ENCODE measurements at places on chromosomes 13 and 19. TPM values are rescaled to one million over a fixed set of nuclear protein-coding genes. Genes with fewer than 3 reads are reported as not detected.

The CEACAM8 gene
- polyA plus RNA-seq: not detected

- DNase-seq: peak; percentile 21
Measured at GRCh38 chr13:25886438-25887214, 165.2 kb downstream of the SHISA2 start.

The ZNF345 gene
- polyA plus RNA-seq: 1.5 TPM

GRCh38 chr19:5676772-5677105 lies 3.6 kb downstream of the MICOS13 start:
- no peak for DNase-seq

GRCh38 chr13:26562512-26562890 lies 5.0 kb downstream of the WASF3 start:
- DNase-seq: no peak

- DNase-seq: no peak
Measured at GRCh38 chr13:99977334-99977911, 4.2 kb upstream of the ZIC2 start.

- no peak for DNase-seq
Measured at GRCh38 chr13:97026531-97027161, 32.4 kb upstream of the OXGR1 start.

- no peak for DNase-seq
Measured at GRCh38 chr19:1000095-1000494, at the start of gene GRIN3B. Gene GRIN3B (plus strand): TSS chr19:1000419. CDS start chr19:1000438, 19 bp downstream.

The BEST2 gene
- not detected for polyA plus RNA-seq

- no peak for DNase-seq
Measured at GRCh38 chr19:14459703-14460102, 15.5 kb downstream of the PTGER1 start.

DNA sequence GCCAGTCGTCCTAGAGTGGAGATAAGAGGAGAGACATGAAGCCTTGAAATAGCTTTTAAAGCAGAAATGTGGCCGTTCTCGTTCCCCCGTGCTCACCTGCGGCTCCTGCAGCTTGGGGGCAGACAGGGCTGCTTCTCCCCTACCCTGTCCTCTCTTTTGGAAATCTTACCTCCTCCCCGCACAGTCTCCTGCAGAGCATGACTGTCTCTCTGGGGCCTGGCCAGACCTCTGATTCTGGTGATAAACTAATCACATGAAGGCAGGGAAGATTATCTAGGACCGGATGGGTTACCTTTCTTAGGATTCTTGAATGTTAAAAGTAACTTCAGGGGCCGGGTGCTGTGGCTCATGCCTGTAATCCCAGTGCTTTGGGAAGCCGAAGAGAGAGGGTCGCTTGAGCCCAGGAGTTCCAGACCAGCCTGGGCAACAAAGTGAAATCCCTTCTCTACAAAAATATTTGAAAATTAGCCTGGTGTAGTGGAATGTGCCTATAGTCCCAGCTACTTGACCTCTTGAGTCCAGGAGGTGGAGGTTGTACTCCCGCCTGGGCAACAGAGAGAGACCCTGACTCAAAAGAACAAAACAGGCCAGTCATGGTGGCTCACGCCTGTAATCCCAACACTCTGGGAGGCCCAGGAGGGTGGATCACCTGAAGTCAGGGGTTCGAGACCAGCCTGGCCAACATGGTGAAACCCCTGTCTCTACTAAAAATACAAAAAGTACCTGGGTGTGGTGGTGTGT lies 8.1 kb downstream of the CEBPA start:
- DNase-seq: no peak

The GPR4 gene
- polyA plus RNA-seq: not detected

GRCh38 chr19:7987114-7987768 lies 18.2 kb downstream of the ELAVL1 start:
- DNase-seq: no peak

GRCh38 chr19:38869160-38869835 lies 8.8 kb downstream of the RINL start:
- no peak for DNase-seq

The ZNF837 gene
- 0.39 TPM for polyA plus RNA-seq

The SOHLH2 gene
- polyA plus RNA-seq: not detected

- no peak for DNase-seq
Measured at GRCh38 chr13:109844396-109844795, 58.0 kb upstream of the IRS2 start.

DNA sequence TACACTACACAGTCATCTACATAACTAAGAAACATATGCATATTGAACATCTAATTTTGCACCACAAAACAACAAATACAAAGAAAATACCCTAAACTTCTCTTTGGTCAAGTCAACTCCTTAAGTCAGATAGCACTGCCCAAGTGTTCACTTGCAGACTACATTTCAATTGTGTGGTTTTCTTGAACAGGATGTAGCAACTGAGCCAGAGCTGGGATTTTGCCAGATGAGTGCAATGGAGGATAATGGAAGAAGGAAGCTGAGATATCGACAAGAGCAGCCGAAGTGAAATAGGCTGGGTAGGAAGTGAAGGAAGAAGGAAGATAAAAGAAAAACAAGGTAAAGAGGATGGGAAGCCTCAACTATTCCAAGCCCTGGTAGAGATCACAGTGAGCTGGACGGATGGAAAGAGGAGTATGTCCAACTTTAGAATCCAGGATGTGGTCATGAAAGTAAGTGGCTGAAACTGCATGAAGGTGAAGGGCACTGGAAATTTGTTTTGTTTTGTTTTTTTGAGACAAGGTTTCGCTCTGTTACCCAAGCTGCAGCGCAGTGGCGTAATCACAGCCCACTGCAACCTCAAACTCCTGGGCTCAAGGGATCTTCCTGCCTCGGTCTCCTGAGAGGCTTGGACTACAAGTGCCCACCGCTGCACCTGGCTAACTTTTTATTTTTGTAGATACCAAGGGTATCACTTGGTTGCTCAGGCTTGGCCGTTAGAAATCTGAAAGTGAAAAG lies 15.0 kb downstream of the NUFIP1 start:
- no peak for DNase-seq

- no peak for DNase-seq
Measured at GRCh38 chr19:17863520-17864182, 3.9 kb downstream of the RPL18A start.

DNA sequence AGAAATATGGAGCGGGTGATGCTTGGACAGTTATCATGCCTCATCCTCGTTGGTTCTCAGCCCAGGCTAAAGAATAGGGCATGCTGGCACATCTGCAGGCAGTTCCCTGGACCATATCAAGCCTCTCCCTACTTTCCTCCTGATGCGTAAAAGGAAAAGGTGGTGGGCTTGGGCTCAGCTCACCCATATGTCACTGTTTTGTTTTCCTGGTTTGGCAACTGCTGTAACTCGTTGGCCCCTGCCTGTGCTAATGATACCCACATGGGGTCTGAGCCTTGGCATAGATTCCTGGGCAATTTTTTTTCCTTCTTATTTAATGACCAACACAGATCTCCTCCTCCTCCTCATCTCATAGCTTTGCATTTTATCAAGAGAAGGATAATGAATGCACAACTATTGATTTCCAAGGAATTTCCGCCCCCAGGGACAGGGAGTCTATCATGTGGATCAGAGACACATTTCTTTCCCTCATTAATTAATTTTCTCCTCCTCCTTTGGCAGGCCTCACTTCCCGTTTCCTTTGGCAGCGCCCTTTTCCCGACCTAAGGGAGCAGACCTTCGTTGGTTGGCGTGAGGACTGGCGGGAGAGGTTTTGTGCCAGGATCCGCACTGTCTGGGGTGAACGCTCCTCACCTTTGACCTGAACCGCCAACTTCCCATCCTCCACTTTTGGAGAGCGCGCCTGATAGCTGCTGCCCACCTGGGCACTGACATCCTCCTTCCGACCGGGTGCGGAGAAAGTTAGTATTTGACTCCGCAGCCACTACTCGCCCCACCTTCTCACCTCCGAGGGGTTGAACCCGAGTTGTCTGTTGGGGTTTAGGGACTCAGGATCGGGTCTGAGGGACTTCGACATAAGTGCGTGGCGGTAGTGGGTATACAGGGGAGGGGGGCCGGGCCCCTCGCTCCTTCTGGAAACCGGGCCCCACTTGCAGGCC lies 3.4 kb upstream of the POU4F1 start:
- DNase-seq: no peak

DNA sequence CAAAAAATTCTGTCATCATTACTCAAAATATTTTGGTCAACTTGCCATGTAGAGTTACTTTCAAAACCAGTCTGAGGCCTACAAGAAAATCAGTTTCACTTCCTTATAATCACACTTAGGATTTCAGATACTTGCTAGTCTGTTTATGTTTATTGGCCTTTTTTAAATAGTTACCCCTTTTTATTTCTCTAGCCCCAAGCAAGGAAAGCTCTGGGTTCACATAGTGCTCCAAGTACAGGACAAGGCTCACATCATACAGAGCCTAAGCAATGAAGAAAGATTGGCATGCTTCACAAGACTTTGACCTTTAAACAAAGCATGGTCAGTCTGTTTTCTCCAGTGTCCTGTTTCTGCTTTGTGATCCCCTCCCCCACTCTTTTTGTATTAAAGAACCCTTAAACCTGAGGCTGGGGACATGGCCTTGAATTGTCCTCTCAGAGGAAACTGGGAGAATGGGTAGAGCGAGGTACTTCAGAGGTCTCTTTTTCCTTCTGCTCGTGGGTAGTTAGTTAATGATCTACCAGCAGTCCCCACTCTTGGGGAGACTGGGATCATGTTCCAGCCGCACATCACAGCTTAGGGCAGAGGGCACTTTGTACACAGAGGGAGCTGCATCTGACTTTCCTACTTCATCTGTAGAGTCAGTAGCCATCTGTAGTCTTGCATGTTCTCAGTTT lies 30.7 kb downstream of the CEACAM1 start:
- no peak for DNase-seq

DNA sequence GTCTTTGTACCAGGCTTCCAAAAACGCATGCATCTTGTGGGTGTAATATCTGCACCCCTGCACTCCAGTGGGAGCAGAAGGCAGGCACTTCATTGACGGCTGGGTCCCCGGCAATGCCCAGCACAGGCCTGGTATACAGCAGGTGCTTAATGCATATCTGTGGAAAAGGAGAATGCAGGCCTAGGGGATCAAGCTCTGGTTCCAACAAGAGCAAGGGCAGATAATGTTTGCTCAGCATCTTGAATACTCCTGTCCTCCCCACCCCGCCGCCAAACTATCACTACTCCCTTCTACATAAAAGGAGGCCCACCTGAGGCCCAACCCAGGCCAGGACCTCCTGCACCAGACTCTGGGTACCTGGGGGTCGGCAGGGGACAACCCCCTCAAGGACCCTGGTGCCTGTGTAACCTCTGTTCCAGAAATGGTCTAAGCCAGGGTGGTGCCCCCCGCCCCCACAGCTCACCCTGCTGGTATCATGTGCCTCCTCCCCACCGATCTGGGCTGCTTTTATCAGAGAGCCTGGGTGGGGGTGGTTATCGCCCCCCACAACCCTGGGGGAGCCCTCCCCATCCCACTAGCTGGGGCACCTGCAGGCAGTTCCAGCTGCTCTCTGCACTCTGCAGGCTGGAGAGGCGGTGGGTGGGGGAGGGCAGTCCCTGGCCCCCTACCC lies 4.8 kb downstream of the KLF16 start:
- DNase-seq: no peak

GRCh38 chr19:47145639-47146486 lies 15.2 kb downstream of the SAE1 start:
- no peak for DNase-seq

DNA sequence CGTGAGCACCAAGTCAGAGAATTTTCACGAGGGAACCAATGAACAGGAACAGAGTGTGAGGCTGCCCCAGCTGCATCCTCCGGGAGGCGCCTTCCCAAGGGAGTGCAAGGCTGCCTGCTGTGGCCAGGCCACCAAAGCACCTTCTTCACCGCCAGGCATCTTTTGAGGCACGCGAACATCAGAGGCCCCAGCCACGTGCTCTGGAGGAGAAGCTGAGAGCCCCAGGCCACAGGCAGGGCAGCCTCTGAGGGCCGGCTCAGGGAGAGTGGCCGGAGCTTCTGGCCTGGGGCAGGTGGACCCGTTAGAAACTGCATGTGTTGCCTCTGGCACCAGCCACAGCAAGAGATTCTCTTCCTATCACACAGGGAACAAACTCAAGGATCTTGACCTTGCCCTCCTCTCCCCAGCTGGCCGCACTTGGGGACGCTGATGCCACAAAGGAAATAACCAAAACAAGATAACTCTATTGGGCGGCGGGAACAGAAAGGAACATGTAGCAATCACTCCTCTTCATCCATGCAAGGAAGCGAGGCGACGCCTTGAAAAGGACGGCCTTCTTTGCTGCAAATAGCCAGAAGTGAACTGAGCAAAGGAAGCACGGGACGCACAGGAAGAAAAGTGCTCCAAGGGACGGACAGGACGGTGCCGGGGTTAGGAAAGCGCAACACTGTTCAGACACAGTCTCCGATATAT lies 19.9 kb downstream of the GAS6 start:
- no peak for DNase-seq

The NR2C2AP gene
- 9.7 TPM for polyA plus RNA-seq

DNA sequence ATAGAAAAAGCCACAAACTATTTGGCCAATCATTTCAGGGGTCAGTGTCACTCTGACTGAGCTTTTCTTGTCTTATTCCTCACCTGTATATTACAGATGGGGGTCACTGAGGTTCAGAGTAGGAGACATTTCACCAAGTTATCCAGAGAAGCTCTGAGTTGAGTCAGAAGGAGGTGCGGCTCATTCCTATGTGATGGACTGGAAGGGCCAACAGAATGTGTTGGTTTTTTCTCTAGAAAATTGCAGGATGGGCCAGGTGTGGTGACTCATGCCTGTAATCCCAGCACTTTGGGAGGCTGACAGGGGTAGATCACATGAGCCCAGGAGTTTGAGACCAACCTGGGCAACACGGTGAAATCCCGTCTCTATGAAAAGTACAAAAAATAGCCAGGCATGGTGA lies 24.5 kb upstream of the ZNF83 start:
- DNase-seq: peak; percentile 26

All from keratinocyte (primary cell).